Stimulated activated CD8-positive, alpha-beta memory T cell treated with anti-CD3 and anti-CD28 coated beads, Interleukin-7, amount 100 ng/mL, for 4 hours (primary cell): ENCODE measurements at places on chromosomes 3 and 15.

DNA sequence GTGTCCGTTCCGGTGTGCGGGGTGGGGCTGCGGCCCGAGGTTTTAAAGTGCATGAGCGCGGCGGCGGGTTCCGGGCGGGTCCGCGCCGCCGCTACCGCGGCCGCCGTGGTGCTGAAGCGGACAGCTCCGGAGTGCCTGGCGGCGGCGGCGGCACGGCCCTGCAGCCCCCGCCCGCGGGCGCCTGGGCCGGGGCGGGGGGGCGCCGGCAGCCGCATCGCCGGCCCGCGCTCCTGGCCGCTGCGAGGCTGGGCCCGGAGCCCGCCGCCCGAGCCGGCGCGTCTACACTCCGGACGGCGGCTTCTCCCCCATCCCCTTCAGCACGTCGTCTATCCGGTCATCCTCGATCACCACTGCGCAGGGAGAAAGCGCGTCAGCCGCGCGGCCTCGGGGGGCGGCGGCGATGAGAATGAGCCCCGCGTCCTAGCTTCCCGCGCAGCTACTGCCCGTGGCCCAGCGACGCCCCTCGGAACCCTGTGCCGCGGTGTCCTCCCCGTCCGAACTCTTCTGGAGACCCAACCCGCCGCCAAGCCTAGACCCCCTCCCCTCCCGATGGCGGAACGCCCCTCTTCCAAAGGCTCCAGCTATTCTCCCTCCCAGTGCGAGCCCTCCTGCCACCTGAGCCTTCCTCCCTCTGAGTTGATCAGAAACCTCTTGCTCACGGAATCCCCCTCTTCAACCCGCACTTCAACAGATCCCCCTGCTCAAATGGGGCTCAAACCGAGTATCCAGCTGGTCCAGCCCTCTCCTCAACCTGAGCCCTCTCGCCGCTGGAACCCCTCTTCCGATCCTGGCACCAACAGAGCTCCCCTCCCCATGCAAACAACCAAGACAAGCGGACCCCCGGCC is 1.3 kb downstream of the CAMK2N2 start:
- DNase-seq, result no peak

DNA sequence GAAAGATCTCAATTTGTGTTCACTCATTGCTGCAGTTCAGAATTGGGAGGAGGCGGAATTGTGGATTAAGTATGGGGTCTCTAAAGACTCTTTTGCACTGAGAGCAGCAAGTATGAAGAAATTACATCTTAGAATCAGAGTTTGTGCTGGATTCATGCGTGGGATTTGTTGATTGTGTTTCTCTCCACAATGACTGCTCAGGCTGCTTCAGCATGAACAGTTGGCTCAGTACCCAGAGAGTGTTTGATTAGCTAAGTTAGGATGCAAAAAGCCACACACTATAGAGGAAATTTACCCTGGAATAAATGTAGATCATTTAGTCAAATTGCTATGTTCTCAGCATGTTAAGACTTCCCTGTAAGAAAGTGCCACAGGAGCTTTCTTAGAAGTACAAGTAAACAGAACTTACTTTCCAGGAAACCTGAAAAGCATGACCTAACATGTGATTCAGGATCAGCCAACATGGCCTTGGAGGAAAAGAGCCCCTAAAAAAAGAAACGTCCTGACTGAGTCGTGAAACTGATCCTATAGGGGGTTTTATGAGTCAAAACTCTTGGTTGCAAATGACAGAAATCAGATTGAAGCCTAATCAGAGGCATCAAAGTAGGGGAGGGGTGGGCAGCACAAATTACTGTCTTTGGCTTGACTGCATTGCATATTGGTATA is 32.6 kb downstream of the HHLA2 start:
- no peak for DNase-seq

DNA sequence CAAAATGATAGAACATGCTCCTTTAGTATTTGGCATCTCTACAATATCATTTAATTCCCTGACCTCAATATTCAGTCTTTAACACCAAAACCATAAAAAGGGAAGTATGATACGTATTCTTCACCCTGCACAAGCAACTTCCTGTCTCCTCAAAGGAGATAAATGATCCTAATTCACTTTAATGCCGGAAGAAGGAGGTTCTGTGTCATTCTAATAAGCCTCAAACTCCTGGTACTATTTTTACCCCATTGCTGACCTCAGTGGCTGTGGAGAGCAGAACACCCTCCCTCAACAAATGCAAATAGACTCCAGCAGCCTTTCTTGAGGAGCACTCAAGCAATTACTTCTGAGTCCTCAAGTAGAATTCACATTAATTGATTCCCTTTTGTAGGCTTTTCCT is 173.3 kb downstream of the TMEM108 start:
- DNase-seq, result no peak

DNA sequence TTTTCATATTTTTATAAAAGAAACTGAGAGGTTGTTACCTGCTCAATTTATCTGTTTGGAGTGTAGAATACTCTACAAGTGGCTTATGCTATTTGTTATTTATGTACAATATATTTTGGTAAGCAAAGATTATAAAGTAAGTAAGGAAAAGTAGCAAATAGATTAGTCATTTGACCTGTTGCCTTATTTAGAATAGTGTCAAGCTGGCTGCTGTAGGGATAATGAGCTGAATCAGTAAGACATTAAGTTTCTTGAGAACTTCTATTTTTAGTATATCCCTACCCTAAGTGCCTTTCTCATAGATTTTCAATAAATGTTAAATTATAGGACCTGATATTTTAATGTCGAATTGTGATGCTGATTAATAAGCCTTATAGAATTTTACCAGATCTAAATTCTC is 37.2 kb downstream of the ECT2 start:
- DNase-seq, result no peak

DNA sequence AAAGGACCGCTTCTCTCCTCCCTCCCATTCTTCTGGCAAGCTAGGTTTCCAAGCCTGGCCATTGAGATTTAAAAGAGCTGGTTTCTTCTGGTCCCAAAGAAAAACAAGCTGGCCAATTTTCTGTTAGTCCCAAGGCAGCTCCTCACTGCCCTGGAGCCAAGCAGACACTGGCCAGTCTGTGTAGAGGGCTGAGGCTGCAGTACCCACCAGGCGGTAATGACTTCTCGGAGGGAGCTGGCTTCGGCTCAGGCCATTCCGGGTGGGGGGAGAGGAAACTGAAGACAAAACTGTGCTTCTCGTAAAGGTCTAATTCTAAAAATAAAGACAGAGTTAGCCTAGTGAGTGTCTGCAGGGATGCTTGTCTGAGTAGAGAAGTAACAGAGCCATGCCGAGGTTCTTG is 78.5 kb upstream of the SMAD3 start:
- DNase-seq, result no peak

DNA sequence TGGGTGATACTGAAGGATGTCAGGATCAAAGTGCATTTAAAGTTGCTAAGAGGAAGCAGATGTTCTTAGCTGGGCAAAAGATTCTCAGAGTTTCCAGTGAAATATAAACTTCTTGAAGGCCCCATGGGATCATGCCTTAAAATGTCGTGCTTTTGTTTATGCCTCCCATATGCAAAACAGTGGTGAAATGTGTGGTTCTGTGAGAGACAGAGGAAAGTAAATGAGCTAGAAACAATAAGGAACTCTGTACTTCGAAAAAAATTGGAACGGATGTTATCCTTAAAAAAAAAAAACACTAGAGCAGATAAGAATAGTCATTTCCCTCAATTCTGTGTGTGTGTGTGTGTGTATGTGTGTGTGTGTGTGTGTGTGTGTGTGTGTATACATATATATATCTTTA is 497.0 kb upstream of the TBL1XR1 start:
- no peak for DNase-seq

- no peak for DNase-seq
Observed at GRCh38 chr15:29276366-29276765, 6.7 kb upstream of the NSMCE3 start.

- DNase-seq, result no peak
Observed at GRCh38 chr3:196694202-196694638, 17.8 kb downstream of the CEP19 start.

- no peak for DNase-seq
Observed at GRCh38 chr3:9198261-9198660, 51.2 kb downstream of the SRGAP3 start.

- DNase-seq, result no peak
Observed at GRCh38 chr15:67077641-67078215, 12.3 kb downstream of the SMAD3 start.

DNA sequence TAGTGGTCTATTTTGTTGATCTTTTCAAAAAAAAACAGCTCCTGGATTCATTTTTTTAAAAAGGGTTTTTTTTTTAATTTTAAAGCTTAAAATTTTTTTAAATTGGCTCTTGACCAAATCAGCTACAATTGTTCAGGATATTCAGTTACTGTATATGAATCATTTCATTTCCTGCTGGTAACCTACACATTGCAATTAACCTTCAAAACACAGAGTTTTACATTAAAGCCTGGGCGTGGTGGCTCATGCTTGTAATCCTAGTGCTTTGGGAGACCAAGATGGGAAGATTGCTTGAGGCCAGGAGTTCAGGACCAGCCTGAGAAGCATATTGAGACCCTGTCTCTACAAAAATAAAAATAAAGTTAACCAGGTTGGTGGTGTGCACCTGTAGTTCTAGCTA is 163.4 kb downstream of the ALDH1A2 start:
- DNase-seq, result no peak

- no peak for DNase-seq
Observed at GRCh38 chr15:42335074-42335473, 24.2 kb upstream of the CAPN3 start.

DNA sequence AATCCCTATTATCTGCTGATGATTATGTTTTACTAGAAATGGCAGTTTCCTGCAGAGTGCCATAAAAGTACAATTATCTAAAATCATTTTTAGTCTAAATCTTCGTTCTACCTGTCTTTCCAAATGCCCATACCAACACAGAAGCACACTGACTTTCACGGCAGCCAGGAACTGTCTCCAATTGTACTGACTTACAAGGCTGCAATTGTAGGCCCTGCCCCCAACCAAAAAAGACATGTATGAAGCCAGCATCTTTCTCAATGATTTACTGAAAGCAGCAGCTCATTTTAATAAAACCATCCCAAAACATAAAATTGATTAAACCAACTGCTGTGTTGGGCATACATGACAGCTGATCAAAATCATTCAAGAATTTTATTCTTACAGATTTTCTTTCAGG is 119.0 kb downstream of the TBC1D5 start:
- DNase-seq, result no peak

DNA sequence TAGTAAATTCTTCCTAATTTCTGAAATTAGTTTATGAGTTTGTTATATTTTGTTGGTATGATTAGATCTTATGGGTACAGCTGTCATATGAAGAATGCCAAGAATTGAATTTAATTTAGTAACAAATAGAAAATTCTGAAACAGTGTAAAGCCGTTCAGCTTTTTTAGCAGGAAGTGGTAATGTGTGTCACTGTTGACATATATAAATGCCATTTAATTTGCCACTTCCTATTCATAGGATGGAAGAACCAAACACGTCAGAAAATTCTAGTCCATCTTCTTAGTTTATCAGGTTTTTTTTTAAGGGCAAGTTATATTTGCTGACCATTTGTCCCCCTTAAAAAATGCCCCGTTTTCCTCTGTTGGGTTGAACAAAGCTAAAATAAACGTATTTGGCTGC is 43.0 kb downstream of the RAB8B start:
- no peak for DNase-seq

DNA sequence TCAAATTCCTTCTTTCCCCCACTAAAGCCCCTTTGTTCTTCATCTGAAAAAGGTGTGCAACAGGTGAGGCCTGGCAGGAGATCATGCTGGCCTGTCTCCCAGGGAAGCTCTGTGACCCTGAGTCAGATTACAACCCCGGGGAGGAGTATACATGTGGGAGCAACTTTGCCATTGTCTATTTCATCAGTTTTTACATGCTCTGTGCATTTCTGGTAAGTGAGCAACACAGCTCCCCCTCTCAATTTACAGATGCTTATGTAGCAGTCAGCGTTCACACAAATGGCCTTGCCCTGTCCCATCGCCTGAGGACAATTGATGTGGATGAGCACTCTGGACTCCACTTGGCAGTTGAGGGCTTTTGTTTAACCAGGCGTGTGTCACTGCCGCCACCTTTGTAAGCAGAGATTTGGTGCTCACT is 70.4 kb downstream of the CHDH start:
- DNase-seq, result no peak

DNA sequence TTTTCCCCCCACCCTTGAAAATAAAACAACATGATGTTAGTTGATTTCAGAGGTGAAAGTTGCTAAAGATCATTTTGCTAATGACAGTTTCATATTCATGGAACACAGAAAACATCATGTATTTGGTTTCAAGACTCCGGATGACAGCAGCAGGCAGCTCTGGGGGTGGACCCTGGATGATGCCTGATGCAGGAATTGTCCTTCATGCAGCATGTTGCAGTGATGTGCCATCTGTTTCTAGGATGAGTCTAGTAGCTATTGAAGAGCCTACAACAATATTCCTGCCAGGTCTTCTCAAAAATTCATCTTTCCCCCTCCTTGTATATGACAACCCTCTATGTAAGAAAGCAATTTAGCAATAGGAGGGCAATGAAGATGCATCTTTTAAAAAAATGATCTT is 108.3 kb downstream of the SV2B start:
- no peak for DNase-seq

DNA sequence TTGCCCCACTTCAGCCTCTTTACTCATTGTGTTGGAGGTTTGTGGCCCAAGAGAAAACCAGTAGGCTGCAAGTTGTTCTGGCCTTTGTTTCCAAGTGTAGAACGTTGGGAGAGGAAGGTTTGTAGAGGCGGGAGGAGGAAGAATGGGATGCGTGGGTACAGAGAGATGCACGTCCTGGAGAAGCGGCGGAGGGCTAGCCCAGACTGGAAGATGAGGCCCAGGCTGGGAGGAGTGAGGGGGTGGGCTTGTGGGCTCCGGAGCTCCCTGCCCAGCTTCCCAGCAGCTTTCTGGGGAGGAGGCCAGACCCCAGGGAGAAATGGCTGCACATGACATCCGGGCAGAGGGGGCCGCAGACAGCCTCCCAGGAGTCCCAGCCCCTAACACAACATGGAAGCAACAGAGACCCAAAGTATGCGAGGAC is 5.3 kb downstream of the PLA2G4F start:
- no peak for DNase-seq

DNA sequence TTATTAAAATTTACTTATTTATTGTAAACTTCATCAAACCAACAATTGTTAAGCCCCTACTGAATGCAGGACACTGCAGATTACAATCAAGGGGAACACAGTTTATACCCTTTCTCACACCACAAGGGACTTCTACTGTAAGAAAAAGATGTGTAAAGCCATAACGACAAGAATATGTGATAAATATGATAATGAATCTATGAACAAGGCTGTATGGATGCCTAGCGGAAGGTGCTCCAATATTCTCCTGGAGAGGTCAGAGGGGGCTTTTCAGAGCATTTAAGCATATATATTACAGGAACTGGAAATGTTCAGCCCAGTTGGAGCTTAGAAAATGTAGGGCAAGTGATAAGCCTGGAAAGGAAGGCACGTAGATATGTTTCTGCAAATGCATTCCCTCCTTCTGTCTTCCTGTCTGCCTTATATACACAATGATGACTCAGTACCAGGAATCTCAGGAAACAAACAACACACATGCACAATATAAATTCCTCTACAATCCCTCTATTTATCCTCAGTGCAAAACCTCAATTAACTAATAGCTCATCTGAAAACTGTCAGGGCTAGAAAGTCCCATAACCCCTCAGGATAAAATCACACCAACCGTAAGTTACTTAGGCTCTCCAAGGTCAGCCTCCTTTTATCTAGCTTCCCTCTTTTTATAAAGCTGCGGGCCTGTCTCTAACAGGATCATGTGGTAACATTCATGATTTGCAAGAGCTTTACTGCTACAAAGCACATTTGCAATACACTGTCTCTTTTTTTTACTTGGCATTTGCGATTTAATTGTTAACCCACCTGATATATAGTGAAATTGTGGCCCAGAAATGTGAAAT is 393.1 kb downstream of the LPP start:
- no peak for DNase-seq
